Upper lobe of right lung (tissue), 1 donor: ENCODE measurements at places on chromosomes 2 and 18. TPM values are rescaled to one million over a fixed set of nuclear protein-coding genes. Genes with fewer than 3 reads are reported as not detected.

- no peak for DNase-seq
Observed at GRCh38 chr2:172437419-172438341, 10.3 kb downstream of the ITGA6 start.

Gene SP140
- 12.7 TPM for total RNA-seq

GRCh38 chr2:163604941-163605555, 130.8 kb downstream of the FIGN start:
- no peak for DNase-seq

- peak; percentile 89 for DNase-seq
Observed at GRCh38 chr2:25161055-25161781, 7.2 kb downstream of the POMC start.

DNA sequence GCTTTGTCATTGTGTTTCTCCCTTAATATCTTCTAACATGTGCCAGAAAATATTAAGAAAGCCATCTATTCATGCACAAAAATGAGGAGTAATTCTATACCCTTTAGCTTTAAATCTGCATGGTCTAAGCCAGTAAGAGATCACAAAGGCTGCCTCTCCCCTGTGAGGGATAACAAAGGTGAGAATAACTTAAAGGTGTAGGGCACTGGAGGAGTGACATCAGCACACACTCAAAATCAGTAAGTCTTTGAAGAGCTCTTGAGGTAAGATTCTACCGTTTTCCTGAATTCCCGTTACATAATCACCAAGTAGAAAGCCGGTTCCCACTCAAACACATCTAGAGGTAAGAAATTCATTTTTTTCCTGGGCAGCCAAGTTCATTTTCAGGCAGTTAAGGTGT, 123.9 kb upstream of the SULT1C3 start:
- DNase-seq, result no peak

- DNase-seq, result no peak
Observed at GRCh38 chr2:134103196-134103595, 150.7 kb upstream of the MGAT5 start.

GRCh38 chr18:36830158-36830495, 1.2 kb downstream of the KIAA1328 start:
- DNase-seq, result no peak

GRCh38 chr2:181457121-181457740, at the start of gene ITGA4:
Gene ITGA4, plus strand, starts transcription at chr2:181457386. Its CDS starts 269 bp downstream, at chr2:181457655.
- DNase-seq, result peak; percentile 87

DNA sequence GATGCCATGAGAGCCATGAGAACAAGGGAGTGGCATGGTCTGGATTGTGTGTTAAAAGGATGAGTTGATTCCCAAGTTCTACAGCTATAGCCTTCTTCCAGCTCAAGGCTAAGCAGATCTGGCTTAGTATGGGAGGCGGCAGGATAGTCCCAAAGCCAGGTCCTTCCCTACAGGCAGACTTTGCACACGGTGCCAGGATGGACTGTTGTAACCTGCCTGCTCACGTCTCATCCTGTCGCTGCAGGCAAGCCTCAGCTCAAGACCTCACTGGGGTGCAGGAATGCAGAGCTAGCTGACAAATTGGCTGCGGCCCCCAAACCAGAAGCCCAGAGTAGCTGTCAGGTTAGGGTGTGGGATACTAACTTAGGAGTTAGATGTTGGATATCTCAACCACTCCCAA, 28.8 kb upstream of the IGFBP5 start:
- DNase-seq, result no peak

DNA sequence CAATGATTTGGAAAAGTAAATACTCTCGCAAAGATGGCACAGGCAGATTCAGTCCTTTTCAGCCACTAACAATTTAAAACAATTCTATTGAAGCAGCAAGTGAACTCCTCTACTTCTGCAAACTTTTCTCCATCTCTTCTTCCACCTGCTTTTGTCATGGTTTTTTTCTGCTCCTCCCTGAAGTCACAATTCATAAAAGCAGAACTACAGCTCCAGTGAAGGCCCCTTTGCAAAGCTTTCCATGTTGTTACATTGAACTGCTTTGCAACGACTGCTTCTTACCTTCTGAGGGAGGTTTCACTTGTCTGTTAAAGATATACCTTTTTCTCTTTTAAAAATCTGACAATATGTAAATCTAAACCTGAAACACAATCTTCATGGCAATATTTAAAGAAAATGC, 3.7 kb upstream of the SERTAD2 start:
- no peak for DNase-seq

- no peak for DNase-seq
Observed at GRCh38 chr2:171136024-171136423, 24.7 kb downstream of the TLK1 start.

- no peak for DNase-seq
Observed at GRCh38 chr2:101311696-101312017, 3.2 kb upstream of the RNF149 start.

Gene CBLN2
- total RNA-seq, result 0.26 TPM

DNA sequence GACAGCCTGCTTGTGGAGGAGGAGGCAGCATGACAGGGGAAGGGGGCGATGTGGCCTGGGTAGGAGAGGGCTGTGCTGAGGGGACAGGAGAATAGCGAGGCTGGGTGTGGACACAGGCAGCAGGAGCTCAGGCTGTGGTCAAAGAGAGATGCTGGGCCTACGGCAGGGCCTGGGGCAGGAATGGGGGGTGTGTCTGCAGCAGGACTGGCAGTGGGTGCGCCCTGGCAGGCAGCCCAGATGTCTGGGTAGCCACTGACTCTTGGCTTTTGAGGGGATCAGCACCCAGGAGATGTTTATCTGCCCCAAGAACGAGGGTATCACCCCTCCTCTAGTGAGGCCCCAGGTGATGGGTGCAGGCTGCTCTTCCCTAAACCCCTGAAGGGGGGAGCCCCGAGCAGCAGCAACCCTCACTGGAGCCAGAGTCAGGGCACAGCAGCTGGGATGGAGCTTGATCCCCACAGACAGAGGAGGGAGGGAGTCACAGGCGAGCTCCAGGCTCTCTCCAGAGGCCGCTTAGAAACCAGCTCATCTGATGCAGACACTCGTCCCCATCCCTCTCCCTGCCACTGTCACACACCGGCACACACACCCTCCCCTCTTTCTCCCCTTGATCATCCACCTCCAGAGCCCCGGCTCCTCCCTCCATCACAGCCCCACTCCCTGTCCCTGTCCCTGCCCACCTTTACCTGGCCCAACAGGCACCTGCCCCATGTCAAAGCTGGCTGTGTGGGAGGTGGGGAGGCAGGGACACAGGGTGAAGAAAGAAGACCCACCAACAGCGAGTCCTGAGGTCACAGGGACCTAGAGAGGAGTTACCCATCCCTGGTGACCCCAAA, 29.8 kb upstream of the TNS1 start:
- no peak for DNase-seq

DNA sequence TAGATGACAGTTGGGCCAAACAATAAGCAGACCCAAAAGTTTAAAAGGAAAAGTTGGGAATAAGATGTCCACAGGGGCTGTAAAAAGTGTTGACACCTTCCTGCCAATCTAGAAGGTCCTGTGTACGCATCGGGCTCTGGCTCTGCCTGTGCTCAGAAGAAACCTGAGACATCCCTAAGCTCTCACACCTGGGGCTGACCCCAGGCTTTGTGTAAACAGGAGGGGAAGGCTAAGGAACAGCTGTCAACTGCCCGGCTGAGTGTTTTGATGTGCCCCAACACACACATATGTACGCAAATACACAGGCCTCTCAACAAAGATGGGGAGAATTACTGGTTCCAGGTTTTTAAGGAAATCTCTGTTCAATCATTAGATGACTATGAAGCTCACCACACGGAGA, 59.5 kb downstream of the TMEM131 start:
- no peak for DNase-seq

DNA sequence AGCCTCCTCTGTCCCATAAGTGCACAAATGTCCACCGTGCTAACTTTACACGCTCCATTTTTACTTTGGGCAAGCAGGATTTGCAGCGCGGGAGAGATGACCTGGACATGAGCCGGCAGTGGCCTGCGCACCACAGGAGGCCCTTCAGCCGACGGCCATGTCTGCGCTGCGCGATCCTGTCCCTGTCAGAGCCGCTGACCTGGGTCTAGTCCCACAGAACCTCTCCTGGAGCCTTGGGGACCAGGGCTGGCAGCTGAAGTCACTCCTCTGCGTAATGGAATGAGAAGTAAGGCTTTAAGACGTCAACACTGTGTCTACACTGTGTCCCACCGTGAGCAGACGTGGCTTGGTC, 29.6 kb downstream of the ADI1 start:
- peak; percentile 38 for DNase-seq

- no peak for DNase-seq
Observed at GRCh38 chr2:239856620-239857285, 168.4 kb downstream of the NDUFA10 start.

Gene SERPINB4
- total RNA-seq, result not detected

Gene CRYGD
- not detected for total RNA-seq

- DNase-seq, result peak; percentile 70
Observed at GRCh38 chr18:3703732-3704176, 253.8 kb downstream of the TGIF1 start.

Gene C2orf66
- 0.38 TPM for total RNA-seq

Gene SCN2A
- total RNA-seq, result 0.58 TPM

DNA sequence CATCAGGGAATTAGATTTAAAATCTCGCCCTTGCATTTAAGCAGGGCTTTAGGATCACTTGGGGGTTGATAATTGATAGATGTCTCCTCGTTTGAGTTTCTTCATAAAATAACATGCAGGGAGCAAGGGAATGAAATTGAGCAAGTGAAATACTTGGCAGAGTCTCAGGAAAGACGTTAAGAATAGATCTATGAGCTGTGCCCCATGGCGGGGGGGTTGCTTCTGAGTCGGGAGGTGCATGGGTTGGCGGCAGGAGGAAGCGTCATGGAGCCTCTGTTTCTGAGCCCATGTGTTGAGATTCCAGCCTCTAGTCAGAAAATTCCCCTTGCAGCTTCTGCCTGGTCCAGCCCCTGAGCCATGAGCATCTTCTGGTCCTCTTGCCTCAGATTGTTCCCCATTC, 82.0 kb downstream of the APOB start:
- no peak for DNase-seq

Gene PLCL1
- total RNA-seq, result 7.7 TPM

Gene DLX1
- not detected for total RNA-seq

GRCh38 chr2:96145848-96146152, 560 bp upstream of the DUSP2 start:
- DNase-seq, result no peak

- no peak for DNase-seq
Observed at GRCh38 chr2:22281033-22281432, 1103.9 kb upstream of the KLHL29 start.

DNA sequence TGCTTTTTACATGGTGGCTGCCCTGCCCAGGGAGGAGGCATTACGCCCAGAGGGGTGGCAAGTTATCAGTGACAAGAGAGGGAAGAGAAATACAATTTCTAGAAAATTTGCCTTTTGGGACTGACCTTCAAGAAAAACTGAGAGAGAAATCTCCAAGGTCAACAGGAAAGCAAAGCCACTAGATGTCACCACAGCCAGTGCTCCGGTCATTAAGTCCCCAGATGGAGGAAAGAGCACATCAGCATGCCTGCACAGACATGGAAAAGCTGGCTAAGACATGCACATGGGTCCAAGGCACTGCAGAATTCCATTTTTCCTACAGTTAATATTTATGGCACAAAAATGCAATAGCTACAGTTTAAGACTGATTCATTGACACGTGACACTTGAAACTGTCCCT, 21.0 kb downstream of the FHL2 start:
- no peak for DNase-seq
